ENCODE measurements at places on chromosomes 12 and 14. TPM values are rescaled to one million over a fixed set of nuclear protein-coding genes. Genes with fewer than 3 reads are reported as not detected.

- no peak for DNase-seq
Observed at GRCh38 chr14:100902295-100903133, 1.0 kb downstream of the RTL1 start.

- no peak for DNase-seq
Observed at GRCh38 chr12:124681779-124682391, 114.5 kb upstream of the NCOR2 start.

GRCh38 chr12:124694250-124694649, 126.8 kb upstream of the NCOR2 start:
- DNase-seq, result no peak

- no peak for DNase-seq
Observed at GRCh38 chr12:53995378-53996239, 4.4 kb upstream of the HOXC9 start.

Gene PTHLH
- total RNA-seq, result 0.11 TPM

Gene RPS29
- total RNA-seq, result 5,216 TPM

DNA sequence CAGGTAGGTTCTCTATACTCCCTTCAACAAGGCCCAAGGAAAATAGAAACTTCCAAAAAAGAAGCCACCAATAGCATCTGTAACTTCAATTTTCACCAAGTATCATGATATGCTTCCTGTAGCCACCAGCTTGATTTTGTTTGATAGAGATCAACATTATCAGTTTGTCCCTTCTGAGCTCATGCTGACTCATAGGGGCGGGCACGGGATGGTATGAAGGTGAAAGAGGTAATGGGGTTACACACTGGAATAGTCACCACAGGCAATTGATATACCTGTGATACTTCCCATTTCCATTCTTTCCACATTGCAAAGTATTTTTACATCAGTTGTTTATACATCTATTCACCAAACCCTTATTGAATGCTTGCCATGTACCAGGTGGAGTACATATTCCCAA, 134.1 kb downstream of the KCNA5 start:
- no peak for DNase-seq

Gene LUM
- total RNA-seq, result 458 TPM

Gene MIP
- total RNA-seq, result not detected

Gene PMEL
- total RNA-seq, result 1.3 TPM

Gene INHBC
- total RNA-seq, result not detected

Gene CD4
- total RNA-seq, result 32.3 TPM

Gene FOXA1
- total RNA-seq, result not detected

DNA sequence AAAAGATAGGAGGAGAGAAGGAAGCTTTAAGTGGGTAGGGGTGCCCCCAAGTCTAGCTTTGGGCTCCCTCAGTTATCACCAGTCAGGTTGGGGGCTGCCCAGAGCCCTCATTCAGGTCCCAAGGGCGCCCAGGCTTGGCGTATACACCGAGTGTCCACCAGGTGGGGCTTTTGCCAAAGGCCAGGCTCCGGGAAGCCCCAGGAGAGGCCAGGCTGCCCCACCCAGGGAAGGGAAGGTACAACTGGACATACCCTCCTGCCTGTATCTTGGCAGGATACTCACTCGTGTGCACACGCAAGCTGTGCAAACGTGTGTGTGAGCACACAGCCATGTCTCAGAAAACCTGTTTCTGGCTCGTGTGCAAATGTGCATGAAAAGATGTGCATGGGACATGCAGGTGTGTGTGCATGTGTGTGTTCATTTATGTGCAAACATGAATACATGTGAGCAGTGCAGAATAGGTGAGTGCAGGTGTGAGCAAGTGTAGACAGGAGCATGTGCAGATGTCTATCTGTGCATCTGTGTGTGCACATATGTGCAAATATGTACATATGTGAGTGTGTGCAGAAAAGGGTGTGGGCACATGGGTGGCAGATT, 103.9 kb upstream of the MYL2 start:
- peak; percentile 54 for DNase-seq

Gene KIF26A
- 23.9 TPM for total RNA-seq

DNA sequence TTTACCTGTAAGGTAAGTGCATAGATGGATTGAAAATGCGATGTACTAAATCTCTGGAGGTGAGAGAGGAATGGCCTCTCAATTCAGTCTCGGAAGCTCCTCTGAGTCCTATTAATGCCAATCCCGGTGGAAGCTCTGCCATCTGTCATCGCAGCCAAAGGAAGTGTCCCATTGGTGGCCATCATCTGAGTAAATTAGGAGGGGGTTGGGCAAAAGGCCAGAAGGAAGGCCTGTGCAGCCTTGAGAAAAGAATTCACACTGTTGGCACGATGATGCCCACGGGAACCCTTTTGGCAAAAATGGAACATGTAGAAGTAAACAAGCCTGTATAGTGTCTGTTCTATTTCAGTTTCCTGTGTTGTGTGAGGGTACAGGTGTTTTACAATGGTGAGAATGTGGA, 494.8 kb downstream of the NELL2 start:
- DNase-seq, result no peak

DNA sequence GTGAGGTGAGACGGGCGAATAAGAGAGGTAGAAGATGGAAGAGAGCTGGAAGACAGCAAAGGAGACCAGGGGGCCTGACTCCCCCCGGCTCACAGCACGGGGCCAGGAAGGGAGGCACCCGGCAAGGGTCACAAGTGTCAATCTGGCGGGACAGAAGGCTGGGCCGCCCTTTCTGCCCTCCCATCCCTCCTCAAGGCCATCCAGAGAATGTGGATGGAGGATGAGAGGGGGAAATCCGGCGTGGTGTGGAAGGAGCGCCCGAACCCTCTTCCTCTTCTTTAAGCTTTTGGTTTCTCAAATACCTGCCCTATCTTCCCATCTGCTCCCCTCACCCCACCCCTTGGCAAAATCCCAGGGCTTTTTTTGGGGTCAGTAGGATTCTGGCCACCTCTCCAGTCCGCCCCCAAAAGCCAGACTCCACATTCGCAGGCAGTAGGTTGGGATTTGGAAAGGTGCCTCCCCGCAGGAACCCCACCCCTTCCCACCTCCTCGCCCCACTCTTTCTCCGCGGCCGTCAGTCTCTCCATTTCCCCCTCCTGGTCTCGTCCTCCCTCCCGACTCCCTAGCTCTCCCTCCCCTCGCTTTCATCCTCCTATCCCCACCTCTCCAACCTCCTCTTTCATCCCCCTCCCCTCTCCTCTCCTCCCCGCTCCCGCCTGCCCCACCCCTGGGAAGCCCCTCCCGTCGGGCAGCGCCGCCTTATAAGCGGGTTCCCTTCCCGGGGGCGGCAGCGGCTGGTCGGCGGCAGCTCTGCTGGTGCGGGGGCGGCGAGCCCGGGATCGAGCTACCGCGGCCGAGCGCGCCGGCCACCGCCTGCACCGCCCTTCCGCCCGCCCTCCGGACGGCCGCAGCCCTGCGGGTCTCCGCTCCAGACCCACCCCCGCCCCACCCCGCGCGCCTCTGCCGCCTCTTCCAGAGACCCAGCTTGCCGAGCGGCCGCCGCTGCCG, at the start of gene PTMS:
PTMS (plus strand) TSS at position 730 of the 948 bp plus-strand sequence. CDS start 343 bp downstream, outside the sequence.
- peak; percentile 80 for DNase-seq

DNA sequence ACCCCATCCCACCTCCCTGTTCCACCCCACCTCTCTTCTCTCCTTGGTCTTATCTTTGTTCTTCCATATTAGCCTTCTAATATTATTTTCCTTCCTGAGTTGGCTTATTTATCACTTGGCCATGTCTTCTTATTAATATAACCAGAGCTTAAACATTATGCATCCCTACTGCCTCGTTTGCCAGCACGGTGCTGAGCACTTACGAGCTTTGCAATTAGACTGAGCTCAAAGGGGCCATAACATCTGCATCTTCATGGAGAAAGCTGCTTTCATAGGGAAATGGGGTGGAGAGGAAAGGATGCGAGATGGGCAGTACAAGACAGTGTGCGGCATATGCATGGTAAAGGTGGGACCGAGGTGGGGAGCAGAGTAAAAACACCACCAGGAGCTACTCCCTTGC, 342.8 kb downstream of the FUT8 start:
- no peak for DNase-seq

DNA sequence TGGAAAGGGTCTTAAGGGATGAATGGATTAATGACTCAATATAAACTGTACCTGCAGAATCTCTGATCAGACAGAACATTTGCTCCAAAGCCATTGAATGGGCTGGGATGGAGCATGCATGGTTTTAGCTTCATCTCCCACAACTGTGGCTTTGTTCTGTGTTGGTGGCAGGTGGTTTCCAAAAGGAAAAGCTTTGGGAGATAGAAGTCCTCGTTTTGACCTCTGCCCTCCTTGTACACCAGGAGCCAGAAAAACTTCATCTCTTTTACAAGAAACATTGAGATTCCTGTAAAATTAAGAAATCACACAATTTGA, 39.5 kb downstream of the GPR65 start:
- DNase-seq, result no peak

DNA sequence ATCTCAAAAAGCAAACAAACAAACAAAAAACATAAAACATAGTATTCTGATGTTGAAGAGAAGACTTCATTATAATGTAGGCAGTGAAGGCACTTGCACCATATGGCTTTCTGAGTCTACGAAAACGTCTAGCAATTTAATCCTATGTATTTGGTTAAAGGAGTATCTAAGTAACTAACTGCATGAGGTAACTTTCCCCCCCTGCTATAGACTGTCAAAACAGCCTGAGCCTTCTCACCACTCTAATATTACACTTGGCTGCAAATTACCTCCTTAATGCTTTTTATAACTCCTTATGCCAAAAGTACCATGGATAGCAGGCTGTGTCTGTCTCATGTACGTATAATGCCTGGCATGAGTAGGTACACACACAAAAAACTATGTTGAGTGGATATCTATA, 607.6 kb upstream of the FLRT2 start:
- no peak for DNase-seq

- no peak for DNase-seq
Observed at GRCh38 chr12:12960639-12961209, 8.8 kb upstream of the GPRC5D start.

- no peak for DNase-seq
Observed at GRCh38 chr12:2652011-2652400, 142.8 kb upstream of the FKBP4 start.

Gene SMIM41
- not detected for total RNA-seq

Gene BCL2L14
- total RNA-seq, result not detected

DNA sequence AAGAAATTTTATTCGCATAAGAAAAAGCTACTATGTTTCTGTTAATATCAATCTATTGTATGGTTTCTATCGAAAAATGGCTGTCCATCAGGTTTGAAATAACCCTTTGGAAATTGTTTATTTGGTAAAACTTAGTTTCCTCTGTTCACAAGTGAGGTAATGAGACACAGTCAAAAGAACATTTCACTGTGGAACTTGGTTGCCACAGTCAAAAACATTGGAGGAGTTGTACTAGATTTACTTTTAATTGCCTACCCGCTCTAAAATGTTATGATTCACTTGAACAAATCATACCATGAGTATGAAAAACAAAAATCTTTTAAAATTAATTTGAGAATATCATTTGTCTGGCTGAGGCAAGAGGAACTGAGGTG, 46.5 kb downstream of the ITPR2 start:
- DNase-seq, result no peak

Gene KLRD1
- 3.1 TPM for total RNA-seq

Gene TEDC1
- 3.0 TPM for total RNA-seq

DNA sequence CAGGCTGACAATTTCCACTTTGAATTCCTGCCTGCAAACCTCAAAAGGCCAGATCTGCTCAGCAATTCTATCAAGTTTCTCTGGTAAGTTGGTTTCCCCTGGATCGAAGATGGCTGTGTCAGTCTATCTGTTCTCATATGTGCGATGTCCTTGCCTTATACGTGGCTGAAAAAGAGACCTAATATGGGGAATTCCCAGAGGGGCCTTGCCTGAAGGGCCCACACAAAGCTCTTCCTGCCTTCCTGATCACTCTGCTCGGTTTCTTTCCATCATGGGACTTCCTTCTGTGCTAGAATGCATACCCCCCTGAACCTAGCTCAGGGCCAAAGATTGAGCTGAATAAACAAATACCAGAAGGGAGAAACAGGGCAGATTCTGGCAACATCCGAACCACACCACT, 13.2 kb downstream of the TCL1B start:
- DNase-seq, result no peak

DNA sequence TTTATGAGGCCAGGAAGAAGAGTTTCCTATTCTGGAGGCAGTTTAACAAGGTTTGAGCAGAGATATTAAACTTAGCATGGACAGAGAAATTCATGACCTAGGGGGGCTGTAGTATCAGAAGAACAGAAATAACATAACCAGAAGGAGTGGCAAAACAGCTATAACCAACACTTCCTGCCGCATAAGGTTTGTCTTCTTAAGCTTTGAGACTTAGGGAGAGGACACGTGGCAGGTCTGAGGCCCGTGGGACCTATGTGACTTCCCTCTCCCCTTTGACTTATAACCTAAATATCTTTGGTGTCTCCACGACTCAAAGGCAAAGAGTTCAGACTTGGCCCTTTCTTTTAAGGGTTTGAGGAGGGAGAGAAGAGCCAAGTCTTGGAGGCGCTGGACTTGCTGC, 119.1 kb upstream of the PZP start:
- no peak for DNase-seq

GRCh38 chr12:55946553-55946952, 15.6 kb downstream of the DGKA start:
- DNase-seq, result no peak

Gene FGF6
- total RNA-seq, result not detected

GRCh38 chr14:56195223-56195622, 77.0 kb downstream of the PELI2 start:
- no peak for DNase-seq

Gene OR4E2
- total RNA-seq, result not detected

Gene TAS2R43
- 17.0 TPM for total RNA-seq

Gene DPF3
- total RNA-seq, result 2.3 TPM

Gene MUCL1
- not detected for total RNA-seq

Gene LRRC43
- total RNA-seq, result 0.23 TPM

- DNase-seq, result no peak
Observed at GRCh38 chr12:22935501-22935900, 310.5 kb downstream of the ETNK1 start.

- DNase-seq, result no peak
Observed at GRCh38 chr14:68575426-68575825, 217.4 kb downstream of the ZFP36L1 start.

Gene GPRC5D
- total RNA-seq, result not detected

DNA sequence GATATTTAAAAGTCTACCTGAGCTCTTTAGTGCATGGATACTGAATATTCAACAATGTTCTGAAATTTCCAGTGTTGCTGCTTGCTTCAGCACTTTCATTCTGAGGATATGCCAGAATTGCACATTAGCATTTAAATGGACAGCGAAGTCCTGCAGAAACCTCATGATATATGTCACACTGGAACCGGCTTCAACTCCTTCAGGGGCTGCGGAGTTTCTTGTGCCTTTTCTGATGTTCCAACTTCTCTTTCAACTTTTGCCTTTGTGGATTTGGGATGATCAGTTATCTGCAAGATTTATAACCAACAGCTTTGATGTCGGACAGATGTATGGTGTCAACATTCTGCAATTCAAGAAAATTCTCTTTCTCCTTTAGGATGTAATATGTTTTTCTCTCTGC, 142.5 kb upstream of the LMNTD1 start:
- no peak for DNase-seq

DNA sequence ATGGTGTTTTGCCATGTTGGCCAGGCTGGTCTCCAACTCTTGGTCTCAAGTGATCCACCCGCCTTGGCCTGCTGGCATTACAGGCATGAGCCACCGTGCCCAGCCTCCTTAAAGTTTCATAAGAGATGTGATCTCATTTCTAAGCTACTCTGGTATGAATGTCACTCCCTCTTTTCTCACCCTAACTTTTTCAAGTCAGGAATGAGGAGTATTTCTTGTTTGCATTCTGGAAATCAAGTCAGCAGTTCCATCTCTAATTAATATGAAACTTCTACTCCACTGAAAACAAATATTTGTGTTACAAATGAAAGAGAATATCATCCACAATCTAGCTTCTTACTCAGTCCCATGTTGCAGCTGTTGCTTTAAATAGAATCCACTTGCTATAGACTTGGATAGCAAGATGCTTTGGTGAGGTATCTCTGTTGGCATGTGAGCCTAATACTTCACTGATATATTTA, 61.3 kb downstream of the ARF6 start:
- DNase-seq, result no peak
